ENCODE measurements at places on chromosomes 1 and 21. TPM values are rescaled to one million over a fixed set of nuclear protein-coding genes. Genes with fewer than 3 reads are reported as not detected.
A peak's percentile ranks its signal among the peaks of the same experiment; 100 is the strongest.

Gene SPTA1
- total RNA-seq: not detected

Gene HTR1D
- not detected for total RNA-seq

Gene RGS13
- 0.30 TPM for total RNA-seq

Gene NECAP2
- 14.6 TPM for total RNA-seq

Gene DCLRE1B
- 2.2 TPM for total RNA-seq

Gene KRTAP11-1
- not detected for total RNA-seq

Gene CD2
- total RNA-seq: 0.51 TPM

Gene NUAK2
- total RNA-seq: 1.2 TPM

Gene NBPF3
- 3.5 TPM for total RNA-seq

Gene SH2D1B
- 0.16 TPM for total RNA-seq

Gene BATF3
- total RNA-seq: 1.3 TPM

Gene NID1
- total RNA-seq: 51.2 TPM

Gene CRNN
- total RNA-seq: not detected

- no peak for DNase-seq
Measured at GRCh38 chr1:162040657-162041056, 17.0 kb upstream of the OLFML2B start.

DNA sequence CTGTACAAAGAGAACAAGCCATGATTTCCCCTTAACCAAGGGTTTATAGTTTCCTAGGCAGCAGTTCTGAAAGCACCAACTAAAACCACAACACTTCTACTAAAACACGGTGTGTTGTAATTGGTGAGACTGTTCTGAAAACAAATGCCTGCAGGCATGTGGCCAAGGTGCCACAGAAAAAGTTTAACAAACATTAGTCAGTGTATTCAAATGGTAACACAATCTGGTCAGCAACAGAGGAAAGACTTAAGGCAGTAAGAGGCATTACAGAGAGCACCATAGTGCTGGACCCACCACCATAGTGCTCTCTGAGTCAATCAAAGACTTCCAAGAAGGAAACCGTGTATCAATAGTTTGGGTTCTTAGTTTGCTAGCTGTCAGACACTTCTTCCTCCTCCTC, 16.7 kb downstream of the SNIP1 start:
- DNase-seq: no peak

DNA sequence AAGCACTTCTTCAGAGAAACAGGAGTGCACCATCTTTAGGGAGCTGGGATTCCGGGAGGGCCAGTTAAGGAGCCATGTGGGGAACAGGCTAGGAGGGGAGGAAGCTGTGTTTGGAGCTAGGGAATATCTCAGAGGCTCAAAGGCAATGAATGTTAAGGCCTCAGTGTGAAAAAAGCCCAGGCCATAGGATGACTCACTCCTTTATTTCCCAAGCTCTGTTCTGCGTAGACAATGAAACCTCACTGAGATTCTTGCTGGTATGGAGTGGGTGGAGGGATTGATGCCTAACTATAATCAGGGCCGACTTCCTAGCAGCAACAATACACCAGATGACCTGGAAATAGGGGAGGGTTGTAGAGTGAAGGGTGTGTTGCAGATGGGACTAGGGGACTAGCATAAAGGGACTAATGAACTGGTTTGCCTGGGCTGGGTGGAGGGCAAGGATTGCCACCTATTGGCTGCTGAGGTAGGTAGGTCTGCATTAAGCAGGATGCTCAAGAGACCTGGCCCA, 2.1 kb downstream of the GNAT2 start:
- DNase-seq: no peak

- no peak for DNase-seq
Measured at GRCh38 chr1:43870306-43870705, 63.3 kb upstream of the ARTN start.

GRCh38 chr1:245549996-245550719, 395.4 kb downstream of the KIF26B start:
- no peak for DNase-seq

DNA sequence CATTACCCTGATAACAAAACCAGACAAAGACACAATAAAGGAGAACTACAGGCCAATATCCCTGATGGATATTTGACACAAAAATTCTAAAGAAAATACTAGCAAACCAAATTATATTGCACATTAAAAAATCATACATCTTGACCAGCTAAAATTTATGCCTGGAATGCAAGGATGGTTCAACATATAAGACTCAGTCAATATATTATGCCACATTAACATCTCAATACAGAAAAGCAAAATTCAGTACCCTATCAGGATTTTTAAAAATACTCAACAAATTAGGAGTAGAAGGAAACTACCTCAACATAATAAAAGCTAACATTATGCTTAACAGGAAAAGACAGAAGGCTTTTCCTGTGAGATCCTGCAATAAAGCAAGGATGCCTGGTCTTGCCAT, 177.1 kb downstream of the MAGI3 start:
- no peak for DNase-seq

DNA sequence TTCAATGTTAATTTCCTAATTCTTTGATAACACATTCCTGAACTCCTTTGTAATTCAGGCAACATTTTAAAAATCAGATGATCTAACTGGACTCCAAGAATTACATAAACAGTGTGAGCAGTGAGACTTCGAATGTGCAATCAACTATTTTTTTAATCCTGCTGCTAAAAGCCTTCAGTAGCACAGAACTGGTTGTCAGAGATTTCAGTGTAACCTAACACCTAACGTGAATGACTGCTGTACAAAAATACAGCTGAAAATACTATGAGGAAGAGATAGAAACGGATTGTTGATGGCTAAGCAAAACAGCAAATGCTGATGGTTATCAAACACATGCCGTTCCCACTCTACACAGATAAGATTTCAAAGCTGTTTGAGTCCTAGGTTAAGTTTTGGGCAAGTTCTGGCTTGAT, 46.1 kb downstream of the APP start:
- no peak for DNase-seq

DNA sequence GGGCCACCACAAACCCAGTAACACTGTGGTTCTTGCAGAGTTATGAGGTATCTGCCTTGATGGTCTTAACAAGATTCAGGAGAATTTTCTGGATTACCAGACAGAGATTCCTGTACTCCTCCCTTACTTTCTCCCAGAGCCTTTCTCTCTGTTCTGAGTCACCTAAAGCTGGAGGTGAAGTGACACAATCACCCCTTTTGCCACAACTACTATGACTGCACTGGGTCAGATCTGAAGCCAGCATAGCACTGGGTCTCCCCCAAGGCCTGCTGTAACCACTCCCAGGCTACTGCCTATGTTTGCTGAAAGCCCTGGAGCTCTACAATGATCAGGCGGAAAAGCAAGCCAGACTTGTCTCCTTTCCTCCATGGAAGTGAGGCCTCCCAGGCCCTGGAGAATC, 156.7 kb upstream of the NEGR1 start:
- no peak for DNase-seq

GRCh38 chr1:22969304-22969709, 3.4 kb downstream of the LACTBL1 start:
- DNase-seq: no peak

DNA sequence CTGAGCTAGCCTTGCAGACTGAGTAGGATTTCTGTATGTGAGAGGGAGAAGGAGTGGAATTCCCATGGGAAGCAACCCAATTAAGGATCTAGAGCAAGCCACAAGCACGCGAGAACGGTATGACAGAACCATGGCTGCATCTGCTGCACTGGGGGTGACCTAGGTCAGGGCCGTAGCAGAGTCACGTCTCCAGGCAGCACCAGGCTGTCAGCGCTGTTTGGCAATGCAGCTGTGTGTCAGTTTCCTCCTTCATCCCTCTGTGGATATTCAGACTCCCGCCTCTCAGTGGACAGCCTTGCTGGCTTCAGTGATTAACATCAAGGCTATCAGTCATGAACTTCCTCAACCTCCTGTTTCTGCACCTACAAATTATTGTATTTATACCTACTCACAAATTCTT, 118.1 kb upstream of the PPP2R5A start:
- peak; percentile 68 for DNase-seq

DNA sequence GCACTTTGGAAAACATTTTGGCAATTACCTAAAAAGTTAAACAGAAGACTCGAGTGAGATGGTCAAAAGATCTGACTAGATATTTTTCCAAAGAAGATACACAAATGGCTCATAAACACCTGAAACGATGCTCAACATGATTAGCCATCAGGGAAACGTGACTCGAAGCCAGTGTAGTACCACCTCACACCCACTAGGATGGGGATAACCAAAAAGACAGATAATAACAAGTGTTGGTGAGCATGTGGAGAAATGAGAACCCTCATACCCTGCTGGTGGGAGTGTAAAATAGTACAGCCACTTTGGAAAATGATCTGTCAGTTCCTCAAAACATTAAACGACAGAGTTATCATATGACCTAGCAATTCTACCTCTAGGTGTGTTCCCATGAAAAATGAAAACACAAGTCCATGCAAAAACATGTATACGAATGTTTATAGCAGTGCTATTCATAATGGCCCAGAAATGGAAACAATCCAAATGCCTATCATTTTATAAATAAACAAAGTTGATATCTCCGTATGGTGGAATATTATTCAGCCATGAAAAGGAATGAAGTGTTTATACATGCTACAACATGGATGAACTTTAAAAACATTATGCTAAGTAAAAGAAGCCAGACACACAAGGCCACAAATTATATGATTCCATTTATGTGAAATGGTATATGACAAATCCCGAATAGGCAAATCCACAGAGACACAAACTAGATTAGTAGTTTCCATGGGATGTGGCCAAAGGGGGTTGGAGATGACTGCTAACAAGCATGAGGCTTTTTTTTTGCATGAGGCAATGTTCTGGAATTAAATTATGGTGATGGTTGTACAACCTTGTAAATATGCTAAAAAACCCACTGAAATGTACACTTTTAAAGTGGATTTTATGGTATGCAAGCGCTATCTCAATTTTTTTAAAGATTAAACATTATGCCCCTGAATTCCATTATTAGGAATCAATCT, 625.3 kb downstream of the KIF26B start:
- no peak for DNase-seq

DNA sequence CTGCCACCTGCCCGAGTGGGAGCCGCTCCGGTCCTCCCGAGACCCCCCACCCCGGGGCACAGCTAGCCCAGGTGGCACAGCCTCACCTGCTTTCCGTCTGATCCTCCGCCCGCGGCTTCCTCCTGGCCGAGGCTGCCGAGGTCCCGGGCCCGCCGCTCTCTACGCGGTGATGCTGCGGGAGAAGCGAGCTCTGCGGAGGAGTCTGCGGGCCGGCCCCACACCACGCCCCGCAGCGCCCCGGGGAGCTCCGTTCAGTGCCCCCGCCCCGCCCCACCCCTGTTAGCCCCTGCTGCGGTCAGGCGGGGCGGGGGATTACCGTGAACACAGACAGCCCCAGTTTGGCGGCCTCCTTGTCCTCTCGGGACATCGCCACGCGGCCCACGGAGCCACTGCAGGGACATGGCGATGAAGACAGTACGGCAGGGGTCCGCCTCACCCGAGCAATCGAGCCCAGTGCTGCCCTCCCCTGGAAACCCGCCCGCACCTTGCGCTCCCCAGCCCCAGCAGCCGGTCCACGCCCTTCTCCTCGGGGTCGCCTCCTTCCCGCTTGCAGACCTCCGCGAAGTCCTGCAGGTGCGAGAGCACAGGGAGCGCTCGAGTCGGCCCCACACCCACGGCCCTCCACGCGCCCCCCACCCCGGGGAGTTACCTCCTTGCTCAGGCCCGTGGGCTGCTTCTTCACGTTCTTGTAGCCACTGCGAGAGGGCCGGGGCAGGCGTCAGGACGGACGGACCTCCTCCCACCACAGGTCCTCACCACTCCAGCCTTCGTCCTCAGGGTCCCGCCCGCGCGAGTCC, 933 bp downstream of the C1orf35 start:
- DNase-seq: peak; percentile 55

DNA sequence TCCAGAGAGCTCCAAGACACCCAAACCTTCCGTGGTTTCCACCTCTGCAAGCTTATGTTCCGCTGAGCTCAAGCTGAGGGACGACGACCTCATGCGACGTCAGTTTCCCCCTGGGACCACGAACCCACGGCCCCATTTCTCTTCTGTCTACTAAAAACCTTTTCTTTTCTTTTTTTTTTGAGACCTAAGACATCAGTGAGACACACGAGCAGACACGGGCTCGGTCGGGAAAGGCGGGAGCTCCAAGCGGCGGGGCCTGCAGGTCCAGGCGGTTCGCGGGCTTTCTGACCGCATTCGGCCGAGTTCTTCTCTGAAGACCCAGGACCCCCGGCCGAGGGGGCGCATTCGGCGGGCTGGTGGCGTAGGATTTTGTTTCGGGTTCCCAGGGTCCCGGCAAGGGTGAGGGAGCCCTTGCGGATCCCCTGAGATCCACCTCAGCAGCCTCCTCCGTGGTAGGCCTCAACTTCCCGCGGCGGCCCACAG, 402 bp downstream of the C21orf58 start:
- DNase-seq: no peak

GRCh38 chr1:109312246-109312645, 5.4 kb upstream of the MYBPHL start:
- DNase-seq: no peak

- no peak for DNase-seq
Measured at GRCh38 chr1:241265428-241265827, 91.6 kb downstream of the RGS7 start.

DNA sequence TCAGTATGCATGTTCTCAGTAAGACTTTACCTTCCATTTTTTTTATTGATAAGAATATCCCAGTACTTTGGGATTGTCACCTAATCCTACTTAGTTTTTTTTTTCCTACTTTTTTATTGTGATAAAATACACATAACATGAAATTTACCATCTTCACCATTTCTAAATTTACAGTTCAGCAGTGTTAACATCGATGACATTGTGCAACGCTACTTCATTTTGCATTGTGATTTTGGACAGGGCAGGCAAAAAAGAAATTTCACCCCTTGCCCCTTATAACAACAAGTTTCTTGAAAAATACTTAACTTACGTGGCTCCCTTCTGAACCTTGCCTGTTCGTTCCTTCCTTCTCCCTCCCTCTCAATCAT, 92.4 kb downstream of the ATP1A1 start:
- no peak for DNase-seq

- no peak for DNase-seq
Measured at GRCh38 chr1:169110689-169111447, 4.4 kb downstream of the ATP1B1 start.

DNA sequence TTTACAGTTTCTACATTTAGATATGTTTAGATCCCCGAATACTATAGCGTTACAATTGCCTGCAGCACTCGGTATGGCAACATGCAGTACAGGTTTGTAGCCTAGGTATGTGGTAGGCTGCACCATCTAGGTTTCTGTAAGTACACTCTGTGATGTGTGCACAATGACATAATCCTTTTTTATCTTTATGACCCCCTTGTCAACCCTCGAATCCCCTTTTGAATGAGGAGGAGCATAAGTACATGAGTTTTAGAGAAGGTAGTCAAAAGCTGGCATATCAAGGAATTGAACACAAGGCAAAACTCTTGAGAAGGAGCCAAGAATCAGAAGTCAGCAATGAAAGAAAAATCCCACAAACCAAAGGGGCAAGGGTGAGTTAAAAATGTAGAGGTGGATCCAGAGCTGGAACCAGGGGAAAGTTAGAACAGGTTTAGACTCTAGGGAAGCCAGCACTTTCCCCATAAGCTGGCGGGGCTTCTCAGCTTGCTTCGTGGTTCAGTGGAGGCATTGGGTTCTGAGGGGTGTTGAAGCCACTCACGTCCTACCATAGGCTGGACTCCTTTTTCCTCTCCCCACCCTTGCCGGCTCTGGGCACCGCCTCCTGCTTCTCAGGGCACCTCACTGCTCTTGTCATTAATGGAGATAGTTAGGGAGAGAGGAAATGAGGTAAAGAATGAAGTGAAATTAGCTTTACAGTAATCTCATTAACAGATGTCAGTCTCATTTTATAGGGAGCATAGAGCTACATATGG, 31.3 kb downstream of the OLFML3 start:
- no peak for DNase-seq

Measured in Right ventricle myocardium superior (tissue), 1 donor.